ENCODE measurements at places on chromosomes 7 and 10. TPM values are rescaled to one million over a fixed set of nuclear protein-coding genes. Genes with fewer than 3 reads are reported as not detected.

- no peak for DNase-seq
Measured at GRCh38 chr10:89398003-89398749, 5.8 kb downstream of the IFIT1 start.

The ANKRD61 gene
- total RNA-seq = not detected

The SYT15B gene
- 0.62 TPM for total RNA-seq

DNA sequence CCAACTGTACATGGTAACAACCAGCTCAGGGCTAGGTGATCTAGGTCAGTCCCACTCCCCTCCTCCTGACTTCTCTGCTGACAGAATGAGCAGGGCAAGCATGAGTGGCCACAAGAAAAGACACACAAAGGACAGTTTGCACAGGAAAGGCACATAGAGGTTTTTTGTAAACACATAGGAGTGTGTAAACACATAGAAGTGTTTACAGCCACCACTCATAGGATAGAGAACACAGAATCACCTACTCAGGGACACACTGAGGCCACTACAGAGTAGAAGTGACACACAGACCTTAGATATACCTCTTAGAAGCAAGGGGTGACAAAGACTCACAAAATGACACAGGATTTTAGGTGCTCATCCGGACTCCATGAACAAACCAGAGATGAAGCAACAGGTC is 19.0 kb downstream of the NUDCD3 start:
- DNase-seq = no peak

DNA sequence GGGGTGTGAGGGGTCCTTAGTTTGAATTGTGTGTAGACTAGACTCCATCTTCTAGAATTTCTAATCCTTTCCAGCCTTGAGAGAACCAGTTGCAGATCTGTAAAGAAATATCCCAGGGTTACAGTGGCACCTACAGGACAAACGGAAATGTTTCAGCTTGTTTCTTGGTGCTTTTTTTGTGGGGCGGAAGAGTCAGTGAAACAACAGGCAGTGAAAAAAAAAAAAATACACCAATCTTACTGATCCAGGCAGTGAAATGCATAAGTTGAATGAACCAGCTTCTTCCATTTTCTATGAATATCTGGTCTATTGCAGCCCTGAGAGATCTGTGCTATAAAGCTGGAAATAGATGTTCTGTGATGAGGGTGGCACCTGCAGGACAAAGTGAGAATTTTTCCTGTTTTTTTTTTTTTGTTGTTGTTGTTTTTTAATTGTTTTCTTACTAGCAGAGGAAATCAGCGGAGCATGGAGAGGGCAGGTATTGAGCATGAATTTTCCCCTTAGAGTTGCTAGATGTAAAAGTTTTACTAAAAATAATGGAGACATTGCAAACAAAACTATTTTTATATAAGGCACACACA is 81.9 kb upstream of the DYNC1I1 start:
- DNase-seq = no peak

The EBLN1 gene
- total RNA-seq = not detected

The GLRX3 gene
- 74.3 TPM for total RNA-seq

The MYH16 gene
- not detected for total RNA-seq

The SLC25A13 gene
- total RNA-seq = 10.7 TPM

GRCh38 chr10:104350127-104350635 is 3.5 kb upstream of the CFAP58 start:
- no peak for DNase-seq

GRCh38 chr10:26486304-26486703 is 48.2 kb downstream of the APBB1IP start:
- no peak for DNase-seq

The ASB10 gene
- total RNA-seq = 41.4 TPM

- no peak for DNase-seq
Measured at GRCh38 chr10:73060738-73061635, 35.7 kb downstream of the P4HA1 start.

- no peak for DNase-seq
Measured at GRCh38 chr7:47807756-47808155, 140.5 kb downstream of the PKD1L1 start.

The RAB19 gene
- not detected for total RNA-seq

- no peak for DNase-seq
Measured at GRCh38 chr7:137753067-137753466, 93.7 kb downstream of the DGKI start.

The MINDY4 gene
- 3.5 TPM for total RNA-seq

DNA sequence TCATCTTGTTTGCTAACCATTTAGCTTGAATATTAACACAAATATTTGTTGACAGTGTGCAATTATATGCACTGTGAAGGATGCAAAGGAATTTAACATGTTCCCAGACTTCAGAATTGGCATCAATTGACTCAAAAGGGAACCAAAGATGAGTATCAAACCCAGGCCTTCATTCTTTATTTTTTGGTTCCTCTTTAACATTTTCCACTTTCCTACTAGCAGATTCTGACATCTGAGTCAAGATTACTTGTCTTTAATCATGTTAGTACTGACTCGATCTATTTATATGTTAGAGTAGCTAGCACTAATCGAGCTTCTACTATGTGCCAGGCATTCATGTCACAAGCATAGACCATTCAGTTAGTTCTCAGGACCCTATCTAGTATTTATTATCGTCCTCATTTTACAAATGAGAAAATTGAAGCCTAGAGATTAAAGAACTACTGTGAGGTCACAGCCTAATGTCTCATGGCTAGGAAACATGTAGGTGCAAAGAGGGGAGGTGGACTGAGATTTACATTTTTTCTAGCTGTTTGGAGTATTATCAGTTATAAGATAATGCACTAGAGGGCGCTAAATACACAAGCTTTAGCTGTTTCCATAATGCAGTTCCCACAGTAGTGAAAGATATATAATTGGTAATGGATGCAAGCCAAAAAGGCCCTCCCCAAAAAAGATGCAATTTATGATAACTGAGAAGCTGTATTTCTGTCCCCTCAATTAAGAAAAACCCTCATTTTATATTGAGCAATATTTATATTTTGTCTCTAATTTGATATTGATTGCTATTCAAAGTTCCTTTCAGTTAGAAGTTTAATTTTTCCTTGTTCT is 32.9 kb upstream of the KMT2E start:
- no peak for DNase-seq

DNA sequence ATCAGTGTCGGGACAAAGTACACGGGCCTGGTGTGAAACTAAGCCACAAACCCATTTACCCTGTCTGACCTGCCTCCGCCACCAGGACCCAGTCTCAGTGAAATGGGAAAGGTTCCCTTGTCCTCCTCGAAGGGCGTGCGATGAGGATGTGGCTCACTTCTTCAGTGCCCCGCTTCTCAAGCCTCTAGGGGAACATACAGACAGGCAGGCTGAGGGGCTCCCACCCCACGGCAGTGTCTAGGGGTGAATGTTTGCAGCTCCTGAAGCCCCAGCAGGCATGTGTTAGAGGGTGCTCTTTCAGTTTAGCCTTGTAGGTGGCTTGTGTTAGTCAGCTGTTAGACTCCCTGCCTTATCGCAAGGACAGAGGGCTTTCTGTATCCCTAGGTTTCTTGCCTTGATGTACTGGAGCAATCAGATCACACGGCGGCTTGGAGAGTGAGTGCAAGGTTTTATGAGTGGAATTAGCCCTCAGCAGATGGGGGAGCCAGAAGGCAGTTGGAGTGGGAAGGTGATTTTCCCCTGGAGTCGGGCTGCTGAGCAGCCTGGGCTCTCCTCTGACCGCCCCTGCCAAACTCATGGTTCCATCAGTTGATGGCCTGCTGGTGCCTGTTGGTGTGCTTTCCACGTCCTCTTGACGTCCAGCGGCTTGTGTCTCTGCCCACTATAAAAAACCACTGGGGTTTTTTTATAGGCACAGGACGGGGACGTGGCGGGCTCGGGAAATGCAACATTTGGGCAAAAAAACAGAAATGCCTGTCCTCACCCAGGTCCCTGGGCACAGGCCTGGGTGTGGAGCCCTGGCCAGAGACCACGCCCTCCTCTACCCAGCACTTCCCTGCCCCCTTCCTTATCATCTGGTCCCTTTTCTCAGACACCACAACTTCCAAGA is 759 bp downstream of the NUDT1 start:
- DNase-seq = no peak

The CLRN3 gene
- not detected for total RNA-seq

DNA sequence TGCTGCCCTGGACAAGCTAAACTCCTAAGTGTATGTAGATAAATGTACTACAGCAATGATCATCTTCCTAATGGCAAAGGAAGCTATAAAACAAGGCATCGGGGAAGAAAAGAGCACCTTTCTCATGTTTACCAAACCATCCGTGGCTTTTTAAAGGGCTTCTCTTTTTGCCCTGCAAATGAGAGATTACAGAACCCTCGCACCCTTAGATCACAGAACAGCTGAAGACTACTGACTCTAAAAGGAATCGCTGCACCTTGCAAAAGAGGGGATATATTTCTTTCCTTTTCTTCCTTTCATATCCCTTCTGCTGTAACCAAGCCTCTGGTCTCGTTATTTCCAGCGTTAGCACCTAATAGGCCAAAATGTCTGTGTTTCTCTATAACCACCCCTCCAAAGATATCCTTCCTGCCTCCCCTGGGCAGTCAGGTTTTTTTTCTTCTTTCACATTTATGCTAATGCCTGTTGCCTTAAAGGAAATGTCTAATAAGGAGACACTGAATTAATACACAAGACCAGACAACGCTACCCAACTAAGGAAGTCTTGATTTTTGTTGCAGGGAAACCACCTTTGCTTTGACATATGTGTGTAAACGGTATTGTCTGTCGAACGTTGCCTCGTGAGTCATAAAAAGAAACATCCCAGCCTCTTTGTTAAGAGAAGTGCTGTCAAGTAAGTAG is 10.5 kb downstream of the ST8SIA6 start:
- no peak for DNase-seq

GRCh38 chr7:1461646-1462375 is 2.5 kb upstream of the MICALL2 start:
- DNase-seq = no peak

The GSDME gene
- 4.1 TPM for total RNA-seq

The COL28A1 gene
- 5.6 TPM for total RNA-seq

- DNase-seq = no peak
Measured at GRCh38 chr7:103240806-103241205, 56.4 kb upstream of the PMPCB start.

DNA sequence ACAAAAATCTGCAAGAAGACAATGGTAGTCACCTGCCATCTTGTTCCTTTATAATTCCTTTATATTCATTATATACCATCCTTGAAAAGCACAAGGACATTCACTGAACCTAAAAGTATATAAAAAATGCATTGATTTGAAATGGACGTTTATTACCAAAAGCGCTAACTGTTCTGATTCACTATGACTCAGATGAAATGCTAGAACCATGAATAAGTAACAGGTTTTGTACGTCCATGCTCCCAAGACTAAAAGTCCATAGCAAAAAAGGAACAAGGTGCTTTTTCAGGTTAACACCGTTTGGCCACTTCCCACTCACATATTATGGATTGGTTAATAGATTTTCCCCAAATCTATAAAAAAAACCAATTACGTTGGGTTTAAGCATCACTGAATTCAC is 109.4 kb downstream of the PPP1R17 start:
- DNase-seq = no peak

- DNase-seq = no peak
Measured at GRCh38 chr10:70323697-70324338, 40.0 kb upstream of the NPFFR1 start.

GRCh38 chr7:54662701-54663100 is 96.3 kb downstream of the SEC61G start:
- no peak for DNase-seq

The SH3PXD2A gene
- total RNA-seq = 28.7 TPM

GRCh38 chr7:3673524-3673923 is 372.5 kb downstream of the SDK1 start:
- no peak for DNase-seq

GRCh38 chr7:99253369-99253768 is 19.3 kb upstream of the MYH16 start:
- no peak for DNase-seq

- no peak for DNase-seq
Measured at GRCh38 chr10:36534471-36535002, 590.9 kb upstream of the ANKRD30A start.

DNA sequence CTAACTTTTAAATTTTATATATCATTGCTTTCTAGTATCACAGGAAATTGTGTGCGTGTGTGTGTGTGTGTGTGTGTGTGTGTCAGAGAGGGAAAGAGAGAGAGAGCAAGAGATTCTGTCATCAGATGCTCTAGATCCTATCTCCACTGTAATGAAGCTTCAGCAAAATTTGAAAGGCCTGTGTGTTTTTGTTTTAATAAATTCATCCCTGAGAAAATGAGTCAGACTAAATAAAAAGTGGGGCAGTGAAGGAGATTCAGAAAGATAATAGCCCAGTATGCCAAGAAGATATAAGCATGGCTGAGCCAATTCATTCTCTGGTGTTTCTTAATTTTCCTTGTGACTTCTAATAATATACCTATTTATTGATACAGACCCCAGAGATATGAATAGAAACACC is 184.2 kb upstream of the TMEM196 start:
- DNase-seq = no peak

GRCh38 chr7:36814311-36814710 is 90.0 kb upstream of the AOAH start:
- DNase-seq = no peak

The PDLIM1 gene
- total RNA-seq = 273 TPM

DNA sequence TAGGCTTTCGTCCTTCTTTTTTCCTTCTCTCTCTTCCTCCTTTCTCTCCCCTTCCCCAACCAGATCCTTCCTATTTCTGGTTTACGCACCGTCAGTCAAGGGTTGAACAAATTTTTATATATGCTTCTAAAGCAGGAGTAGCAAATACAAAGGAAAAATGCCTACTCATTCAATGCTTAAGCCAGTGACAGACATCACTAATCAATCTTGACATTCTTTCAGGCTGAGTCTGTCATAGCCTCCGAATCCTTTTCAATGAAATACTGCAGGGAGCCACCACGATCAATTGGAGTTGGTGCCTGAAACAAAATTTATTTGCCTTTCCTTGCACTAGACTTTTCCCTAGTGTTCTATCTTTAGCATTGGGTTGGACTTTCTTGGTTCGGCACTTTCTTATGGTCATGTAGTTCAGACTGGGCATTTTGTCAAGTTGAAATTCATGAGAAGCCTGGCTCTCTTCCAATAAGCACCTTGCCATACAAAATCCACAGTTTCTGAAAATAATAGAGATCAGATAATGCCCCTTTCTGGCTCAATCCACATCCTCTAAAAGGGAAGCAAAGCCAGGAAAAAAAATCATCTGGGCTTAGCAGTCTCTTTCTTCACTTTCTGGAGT is 239.5 kb upstream of the PLXNA4 start:
- DNase-seq = no peak

The ZNF680 gene
- total RNA-seq = 20.9 TPM

- no peak for DNase-seq
Measured at GRCh38 chr7:8209353-8209752, 52.6 kb downstream of the ICA1 start.

DNA sequence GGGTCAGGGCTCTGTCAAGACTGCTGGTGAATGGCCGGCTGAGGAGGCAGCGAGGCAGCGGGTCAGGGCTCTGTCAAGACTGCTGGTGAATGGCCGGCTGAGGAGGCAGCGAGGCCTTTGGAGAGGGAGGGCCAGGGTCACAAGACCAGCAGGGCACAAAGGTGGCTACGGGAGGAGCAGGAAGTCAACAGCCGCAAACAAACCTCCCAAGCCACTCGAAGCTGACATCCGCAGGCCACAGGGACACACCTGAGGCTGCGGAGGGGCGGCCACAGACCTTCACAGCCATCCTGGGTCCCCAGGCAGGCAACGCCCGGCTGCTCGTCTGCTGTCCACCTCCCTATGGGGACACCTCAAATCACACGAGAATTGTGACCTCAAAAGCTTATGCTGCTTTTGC is 8.9 kb upstream of the GPER1 start:
- no peak for DNase-seq

The GPR15LG gene
- total RNA-seq = not detected

The FBXL13 gene
- 0.24 TPM for total RNA-seq

- no peak for DNase-seq
Measured at GRCh38 chr7:76505168-76506080, 4.9 kb upstream of the UPK3B start.
